HT-29 (cell line): ENCODE measurements at places on chromosomes 1 and 21. TPM values are rescaled to one million over a fixed set of nuclear protein-coding genes. Genes with fewer than 3 reads are reported as not detected.

The RGS1 gene
- total RNA-seq: not detected in 2 replicates

DNA sequence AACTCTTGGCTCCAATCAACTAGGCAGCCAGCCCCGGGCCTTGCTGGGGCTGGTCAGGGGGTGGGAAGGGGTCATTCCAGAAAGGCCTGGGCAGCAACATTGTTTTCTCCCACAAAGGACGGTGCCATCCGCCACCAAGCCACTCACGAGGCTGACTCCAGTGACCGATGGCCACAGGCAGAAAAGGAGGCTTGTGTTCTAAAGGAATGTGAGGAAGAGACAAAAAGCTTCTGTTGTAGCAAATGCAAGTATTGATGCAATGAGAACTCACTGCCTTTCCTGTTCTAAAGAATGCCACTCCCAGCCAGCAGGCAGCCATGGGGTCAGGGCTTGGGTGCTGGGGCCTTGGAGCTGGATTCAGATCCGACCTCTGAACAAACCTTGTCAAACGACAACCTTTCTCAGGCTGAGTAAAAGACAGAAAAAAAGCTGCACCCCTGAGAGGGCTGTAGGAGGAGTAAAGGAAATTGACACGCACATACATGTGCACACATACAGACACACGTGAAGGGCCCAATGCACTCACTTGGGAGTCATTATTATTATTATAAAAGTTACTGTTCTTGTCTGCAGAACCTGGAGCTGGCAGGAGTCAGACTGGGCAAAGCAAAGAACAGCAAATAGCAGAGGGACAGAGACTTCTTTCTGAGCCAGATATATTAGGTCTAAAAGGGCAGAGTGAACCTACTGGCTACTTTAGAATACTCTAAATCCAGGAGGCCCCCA is 13.9 kb upstream of the PRMT2 start:
- DNase-seq: no peak

DNA sequence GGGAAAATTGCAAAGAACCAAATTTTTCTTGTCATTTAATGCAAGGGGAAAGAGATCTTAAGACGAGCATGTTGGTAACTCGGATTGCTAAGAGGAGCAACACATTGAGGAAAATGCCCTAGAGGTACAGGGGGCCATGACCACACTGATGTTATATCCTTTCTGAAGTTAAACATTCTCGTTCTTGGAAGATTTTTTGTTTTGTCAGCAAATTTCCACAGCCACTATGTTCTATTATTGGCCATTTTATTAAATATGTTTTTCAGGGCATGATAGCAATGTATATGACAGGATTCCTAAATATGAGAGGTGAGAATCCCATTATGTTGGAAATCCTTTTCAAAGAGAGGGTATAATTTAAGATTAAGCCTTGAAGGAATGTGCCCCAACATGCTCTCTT is 627.2 kb upstream of the PKN2 start:
- no peak for DNase-seq

GRCh38 chr1:218294546-218294945 is 9.5 kb downstream of the RRP15 start:
- DNase-seq: no peak

DNA sequence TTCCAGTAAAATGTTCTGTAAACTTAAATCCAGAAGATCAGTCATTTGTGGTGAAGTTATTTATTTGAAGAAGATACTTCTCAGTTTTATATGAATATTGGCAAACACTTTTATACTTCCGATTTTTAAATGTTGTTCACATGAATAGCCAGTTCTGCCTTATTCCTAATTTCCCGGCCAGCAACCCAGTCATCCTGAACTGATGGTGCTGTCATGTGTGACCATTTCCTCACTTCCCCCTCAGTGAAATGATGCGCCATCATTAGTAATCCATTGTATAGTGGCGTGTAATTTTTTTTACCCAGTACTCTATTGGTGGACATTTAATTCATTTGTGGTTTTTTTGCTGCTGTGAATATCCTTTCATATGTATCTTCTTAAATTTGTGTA is 16.4 kb downstream of the GPSM2 start:
- DNase-seq: no peak
